Esophagus muscularis mucosa (tissue), 4 donors: ENCODE measurements at places on chromosomes 7 and 10.
A peak's percentile ranks its signal among the peaks of the same experiment; 100 is the strongest.

GRCh38 chr10:124545351-124546054 lies 83.9 kb downstream of the LHPP start:
- H3K4me3 ChIP-seq: no peak overlapping the region
- H3K27me3 ChIP-seq: no peaks in the 10 kb centered on the region
- H3K27ac ChIP-seq: no peak overlapping the region
- no peak for DNase-seq

GRCh38 chr10:69335063-69335587 lies 56.8 kb downstream of the HK1 start:
- H3K27ac ChIP-seq: peak overlapping the region; percentile 84
- no peaks in the 10 kb centered on the region for H3K36me3 ChIP-seq
- peak overlapping the region; percentile 5 for H3K4me3 ChIP-seq
- no peaks in the 10 kb centered on the region for H3K27me3 ChIP-seq
- no peak for DNase-seq

DNA sequence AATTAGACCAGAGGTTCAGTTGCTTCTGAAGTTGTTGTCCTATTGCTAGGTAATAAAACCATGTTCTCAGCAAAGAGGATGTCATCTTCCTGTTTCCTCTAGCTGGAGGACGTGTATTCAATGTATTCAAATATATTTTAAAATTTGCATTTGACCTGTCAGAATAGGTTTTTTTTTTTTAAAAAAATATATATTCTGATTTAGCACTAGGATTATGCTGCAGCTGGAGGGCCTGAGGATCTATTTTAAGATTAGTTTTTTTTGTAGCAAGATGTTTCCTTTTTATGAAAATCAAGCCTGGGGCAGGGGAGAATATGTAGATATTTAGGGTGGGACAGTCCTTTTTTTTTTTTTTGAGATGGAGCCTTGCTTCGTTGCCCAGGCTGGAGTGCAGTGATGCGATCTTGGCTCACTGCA lies 337.0 kb downstream of the FRMD4A start:
- H3K4me1 ChIP-seq: peaks cover 34% of the 10 kb centered on the region
- DNase-seq: no peak
- no peak overlapping the region for H3K27ac ChIP-seq
- H3K27me3 ChIP-seq: no peaks in the 10 kb centered on the region
- H3K4me3 ChIP-seq: no peak overlapping the region

DNA sequence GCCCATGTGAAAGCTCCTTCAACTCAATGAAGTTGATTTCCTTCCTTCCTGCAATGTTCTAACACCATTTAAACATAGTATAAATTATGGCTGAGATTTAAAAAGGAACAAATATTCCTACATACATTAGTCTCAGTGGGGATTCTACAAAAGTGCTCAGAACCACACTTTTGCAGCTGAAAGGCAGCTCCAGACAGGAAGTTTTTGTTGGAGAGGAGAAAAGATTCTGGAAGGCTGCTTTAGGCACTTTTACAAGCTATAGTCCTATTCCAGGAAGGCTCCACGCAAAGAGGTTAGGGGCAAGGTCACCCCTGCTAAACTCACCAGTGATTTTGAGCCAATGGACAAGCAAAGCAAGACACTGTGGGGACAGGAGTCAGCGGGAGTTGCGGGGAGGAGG lies 179.2 kb upstream of the CDCA7L start:
- DNase-seq: no peak
- H3K4me3 ChIP-seq: no peak overlapping the region
- no peaks in the 10 kb centered on the region for H3K4me1 ChIP-seq
- H3K27ac ChIP-seq: no peak overlapping the region
- H3K36me3 ChIP-seq: peaks cover 33% of the 10 kb centered on the region
